ENCODE measurements at places on chromosomes 1 and 21.

GRCh38 chr1:161162052-161162451 lies 2.8 kb downstream of the USP21 start:
- DNase-seq = no peak

GRCh38 chr1:11753555-11754208 lies 8.3 kb upstream of the C1orf167 start:
- no peak for DNase-seq

DNA sequence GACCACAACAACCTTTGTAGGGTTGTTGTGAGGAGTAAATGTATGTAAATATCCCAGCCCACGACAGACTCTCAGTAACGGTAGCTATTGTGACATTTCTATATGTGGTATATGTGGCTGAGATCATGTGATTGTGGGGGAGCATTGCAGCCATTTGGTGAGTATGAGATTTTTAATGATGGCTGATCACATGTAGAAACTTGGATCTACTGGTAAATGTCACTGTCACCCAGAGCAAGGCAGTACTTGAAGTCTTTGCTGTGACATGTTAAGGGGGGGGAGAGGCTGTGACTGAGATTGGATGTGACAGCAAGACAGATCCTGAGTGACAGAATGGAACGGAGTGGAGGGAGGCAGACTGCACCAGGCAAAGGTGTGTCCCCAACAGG lies 23.9 kb upstream of the MEF2D start:
- no peak for DNase-seq

DNA sequence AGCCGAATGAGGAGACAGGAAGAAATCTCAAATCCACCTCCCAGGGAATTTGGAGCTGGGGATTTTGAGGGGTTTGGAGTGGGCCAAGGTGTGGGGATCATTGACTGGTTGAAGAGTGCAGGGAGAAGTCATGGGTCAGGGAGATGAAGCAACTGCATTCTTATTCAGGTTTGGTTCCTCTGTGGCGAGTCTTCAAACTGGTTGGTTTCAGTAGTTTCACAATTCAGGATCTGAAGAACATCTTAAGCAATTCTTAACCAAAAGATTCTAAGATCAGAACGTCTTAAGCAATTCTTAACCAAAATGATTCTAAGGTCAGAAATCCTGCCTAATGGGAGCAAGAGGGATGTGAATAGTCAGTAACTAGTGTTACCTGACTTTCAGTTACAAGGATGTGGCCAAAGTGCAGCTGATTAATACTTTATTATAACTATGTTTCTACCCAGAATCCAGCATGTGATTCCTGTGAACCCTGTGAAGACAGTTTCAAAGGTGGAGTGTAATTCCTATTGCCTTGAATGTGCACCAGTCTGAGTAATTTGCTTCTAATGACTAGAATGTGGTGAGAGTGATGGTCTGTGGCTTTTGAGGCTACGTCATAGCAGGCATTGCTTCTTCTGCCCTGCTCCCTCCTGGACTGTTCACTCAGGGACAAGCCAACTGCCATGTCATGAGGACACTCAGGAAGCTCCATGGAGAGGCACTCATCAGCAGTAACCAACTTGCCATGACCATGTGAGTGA lies 61.2 kb downstream of the OLFML3 start:
- DNase-seq = no peak

- no peak for DNase-seq
Observed at GRCh38 chr1:117014209-117014608, 12.6 kb downstream of the CD101 start.

DNA sequence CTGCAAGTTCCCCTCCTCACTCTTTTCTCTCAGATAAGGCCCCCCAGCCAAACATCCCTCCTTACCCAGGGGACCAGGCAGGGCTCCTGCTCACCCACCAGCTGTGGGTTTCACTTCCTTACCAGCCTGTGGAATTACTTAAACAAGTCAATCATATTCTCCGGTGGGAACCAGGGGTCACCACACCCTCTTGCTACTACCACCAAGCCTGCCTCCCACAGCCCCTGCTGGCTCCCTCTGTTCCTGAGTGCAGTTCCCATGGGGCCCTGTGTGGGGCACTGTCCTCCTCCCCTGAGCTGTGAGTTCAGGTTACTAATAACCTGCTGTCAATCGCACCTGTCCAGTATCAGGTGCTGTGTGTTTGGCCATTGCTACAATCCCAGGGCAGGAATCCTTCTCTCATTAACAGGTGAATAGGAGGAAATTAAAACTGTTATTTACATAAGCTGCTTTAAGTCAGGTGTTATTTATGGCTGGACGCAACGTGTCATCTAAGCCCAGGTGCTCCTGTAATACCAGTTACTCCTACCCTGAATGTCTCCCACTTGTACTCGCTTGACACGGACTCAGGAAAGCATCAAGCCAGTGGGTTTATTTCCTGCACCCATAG lies 53.1 kb upstream of the LBR start:
- DNase-seq = peak; percentile 38

- DNase-seq = no peak
Observed at GRCh38 chr1:221087919-221088318, 208.7 kb downstream of the HLX start.

DNA sequence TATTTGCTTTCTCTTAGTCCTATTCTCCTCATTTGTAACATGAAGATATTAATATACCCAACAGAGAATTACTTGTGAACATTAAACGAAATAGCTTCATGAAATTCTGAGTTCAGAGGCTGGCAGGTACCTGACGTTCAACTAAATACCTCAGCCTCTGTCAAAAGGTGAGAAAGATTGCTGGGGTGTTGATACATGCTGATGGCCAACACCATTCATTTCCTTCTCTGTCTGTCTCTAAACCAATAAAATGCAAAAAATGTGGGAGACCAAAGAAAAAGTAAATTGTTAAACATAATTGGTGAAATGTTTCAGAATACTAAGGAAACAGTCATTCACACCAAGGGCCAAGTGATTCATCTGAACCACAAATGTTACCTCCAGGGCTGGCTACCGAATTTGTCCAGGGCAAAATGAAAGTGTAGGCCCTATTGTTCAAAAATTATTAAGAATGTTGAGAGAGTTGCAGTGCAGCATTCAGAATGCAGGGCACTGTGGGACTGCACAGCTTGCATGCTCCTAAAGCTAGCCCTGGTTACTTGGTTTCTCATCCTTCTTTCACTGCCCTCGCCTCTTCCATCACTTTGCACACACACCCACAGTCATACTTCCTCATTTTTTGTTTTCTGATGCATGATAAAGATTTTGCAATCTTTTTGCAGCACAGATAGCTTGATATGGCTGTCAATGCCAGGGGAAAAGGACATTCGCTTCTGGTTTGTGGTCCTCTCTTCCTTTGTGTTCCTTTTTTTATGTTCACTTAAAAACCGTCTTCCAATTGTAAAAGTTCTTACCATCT lies 414.3 kb upstream of the NR5A2 start:
- no peak for DNase-seq

GRCh38 chr1:215679231-215679630 lies 112.1 kb downstream of the KCTD3 start:
- no peak for DNase-seq

DNA sequence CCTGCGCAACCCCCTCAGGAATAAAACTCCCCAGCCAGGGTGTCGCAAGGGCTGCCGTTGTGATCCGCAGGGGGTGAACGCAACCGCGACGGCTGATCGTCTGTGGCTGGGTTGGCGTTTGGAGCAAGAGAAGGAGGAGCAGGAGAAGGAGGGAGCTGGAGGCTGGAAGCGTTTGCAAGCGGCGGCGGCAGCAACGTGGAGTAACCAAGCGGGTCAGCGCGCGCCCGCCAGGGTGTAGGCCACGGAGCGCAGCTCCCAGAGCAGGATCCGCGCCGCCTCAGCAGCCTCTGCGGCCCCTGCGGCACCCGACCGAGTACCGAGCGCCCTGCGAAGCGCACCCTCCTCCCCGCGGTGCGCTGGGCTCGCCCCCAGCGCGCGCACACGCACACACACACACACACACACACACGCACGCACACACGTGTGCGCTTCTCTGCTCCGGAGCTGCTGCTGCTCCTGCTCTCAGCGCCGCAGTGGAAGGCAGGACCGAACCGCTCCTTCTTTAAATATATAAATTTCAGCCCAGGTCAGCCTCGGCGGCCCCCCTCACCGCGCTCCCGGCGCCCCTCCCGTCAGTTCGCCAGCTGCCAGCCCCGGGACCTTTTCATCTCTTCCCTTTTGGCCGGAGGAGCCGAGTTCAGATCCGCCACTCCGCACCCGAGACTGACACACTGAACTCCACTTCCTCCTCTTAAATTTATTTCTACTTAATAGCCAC lies 696 bp downstream of the TGFB2 start:
- peak; percentile 31 for DNase-seq

GRCh38 chr21:42429021-42429420 lies 25.3 kb downstream of the UBASH3A start:
- no peak for DNase-seq

- no peak for DNase-seq
Observed at GRCh38 chr1:28058971-28059878, 29.2 kb downstream of the EYA3 start.

- DNase-seq = no peak
Observed at GRCh38 chr21:43348801-43349261, 78.1 kb downstream of the SIK1 start.

GRCh38 chr1:67005068-67005467 lies 48.9 kb downstream of the SLC35D1 start:
- no peak for DNase-seq

GRCh38 chr1:228939881-228940392 lies 204.7 kb downstream of the RHOU start:
- DNase-seq = no peak

GRCh38 chr1:47970882-47971281 lies 26.3 kb downstream of the TRABD2B start:
- no peak for DNase-seq

GRCh38 chr1:168824418-168825065 lies 95.5 kb upstream of the DPT start:
- DNase-seq = no peak

- no peak for DNase-seq
Observed at GRCh38 chr21:21085206-21085605, 87.0 kb downstream of the NCAM2 start.

DNA sequence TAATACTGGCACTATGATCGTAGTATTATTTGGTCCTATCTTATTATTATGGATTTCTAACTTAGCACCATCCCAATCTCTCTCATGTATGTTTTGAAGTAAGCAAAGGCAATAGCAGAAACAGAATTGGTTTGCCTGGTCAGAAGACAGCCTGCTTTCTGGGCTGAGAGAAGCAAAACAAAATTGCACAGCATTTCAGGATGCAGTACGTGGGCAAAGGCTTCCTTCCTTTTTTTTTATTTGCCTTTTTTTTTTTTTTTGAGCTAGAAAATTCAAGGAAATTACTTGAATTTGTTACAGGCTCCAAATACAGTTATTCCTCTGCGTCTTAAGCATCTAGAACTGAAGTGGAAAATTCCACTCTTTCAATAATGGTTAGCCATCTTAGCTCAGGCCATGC lies 8.8 kb downstream of the CDA start:
- no peak for DNase-seq

GRCh38 chr21:37367703-37368540 lies 1.3 kb downstream of the DYRK1A start:
- DNase-seq = peak; percentile 26

- DNase-seq = no peak
Observed at GRCh38 chr1:41387667-41388091, 26.4 kb downstream of the FOXO6 start.

DNA sequence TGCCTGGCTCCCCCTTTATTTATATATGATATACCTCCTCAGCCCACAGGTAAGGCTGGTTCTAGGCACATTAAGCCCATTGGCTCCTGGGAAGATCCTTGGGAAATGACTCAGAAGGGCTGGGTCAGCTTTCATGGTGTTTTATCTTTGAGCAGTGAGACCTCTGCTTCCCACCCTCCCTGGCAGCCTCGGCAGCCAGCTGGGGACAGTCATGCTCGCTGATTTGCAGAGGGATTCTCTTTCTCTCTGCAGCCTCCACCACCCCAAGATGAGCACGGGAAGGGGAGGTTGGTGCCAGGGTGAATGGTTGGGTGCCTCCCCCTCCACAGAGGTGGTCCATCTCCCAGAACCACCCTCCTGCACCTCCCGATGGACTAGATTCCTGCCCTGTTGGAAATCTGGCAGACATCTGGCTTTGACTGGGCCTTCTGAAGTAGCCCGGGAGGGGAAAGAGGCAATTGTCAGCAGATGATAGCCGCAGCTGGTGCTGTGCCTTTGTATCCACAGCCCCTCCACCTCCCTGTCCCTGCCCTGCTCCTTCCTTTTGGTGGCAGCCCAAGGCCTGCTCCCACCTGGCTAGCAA lies 24.6 kb downstream of the IER5 start:
- no peak for DNase-seq

- no peak for DNase-seq
Observed at GRCh38 chr1:246329900-246330299, 177.2 kb downstream of the SMYD3 start.

DNA sequence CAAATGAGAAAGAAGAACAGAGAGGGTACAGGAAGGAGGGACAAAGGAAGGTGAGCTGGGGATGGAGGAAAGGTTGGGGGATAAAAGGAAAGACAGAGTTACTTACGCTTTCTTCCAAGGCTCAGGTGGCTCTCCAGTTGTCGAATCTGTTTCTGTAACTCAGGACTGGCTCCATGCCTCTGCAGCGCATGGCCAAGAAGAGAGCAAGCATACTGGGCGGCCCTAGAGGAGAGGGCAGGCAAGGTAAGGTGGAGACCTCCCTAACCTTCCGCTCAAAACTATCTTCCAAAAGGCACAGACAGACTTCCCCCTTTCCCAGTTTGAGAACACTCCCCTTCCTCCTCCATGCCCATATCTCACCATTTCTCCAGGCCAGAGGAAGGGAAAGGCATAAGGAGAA lies 922 bp downstream of the PEX11B start:
- DNase-seq = no peak

DNA sequence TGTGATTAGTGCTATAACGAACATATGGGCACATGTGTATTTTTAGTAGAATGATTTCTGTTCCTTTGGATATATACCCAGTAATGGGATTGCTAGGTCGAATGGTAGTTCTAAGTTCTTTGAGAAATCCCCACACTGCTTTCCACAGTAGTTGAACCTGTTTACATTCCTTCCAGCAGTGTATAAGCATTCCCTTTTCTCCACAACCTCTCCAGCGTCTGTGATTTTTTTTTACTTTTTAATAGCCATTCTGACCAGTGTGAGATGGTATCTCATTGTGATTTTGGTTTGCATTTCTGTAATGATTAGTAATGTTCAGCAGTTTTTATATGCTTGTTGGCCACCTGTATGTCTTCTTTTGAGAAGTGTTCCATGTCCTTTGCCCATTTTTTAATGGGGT lies 81.8 kb upstream of the SLC44A3 start:
- no peak for DNase-seq

DNA sequence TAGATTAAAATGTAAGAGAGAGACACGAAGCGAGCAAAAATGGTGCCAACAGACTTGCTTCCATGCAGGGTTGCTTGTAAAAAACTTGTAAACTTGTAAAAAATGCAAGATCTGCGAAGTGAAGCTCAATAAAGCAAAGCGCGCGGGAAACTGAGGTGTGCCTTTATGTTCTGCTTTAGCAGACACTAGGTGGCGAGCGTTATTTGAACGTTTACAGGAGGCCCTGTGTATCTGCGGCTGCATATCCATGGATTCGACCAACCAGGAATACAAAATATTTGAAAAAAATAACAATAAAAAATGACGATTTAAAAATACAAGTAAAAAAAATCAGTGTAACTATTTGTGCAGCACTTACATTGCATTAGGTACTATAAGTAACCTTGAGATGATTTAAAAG lies 1.5 kb downstream of the UBE2G2 start:
- no peak for DNase-seq

GRCh38 chr1:41003127-41003639 lies 18.3 kb downstream of the SLFNL1 start:
- no peak for DNase-seq
